HCEC 1CT (cell line): ENCODE measurements at places on chromosomes 2 and 18.

DNA sequence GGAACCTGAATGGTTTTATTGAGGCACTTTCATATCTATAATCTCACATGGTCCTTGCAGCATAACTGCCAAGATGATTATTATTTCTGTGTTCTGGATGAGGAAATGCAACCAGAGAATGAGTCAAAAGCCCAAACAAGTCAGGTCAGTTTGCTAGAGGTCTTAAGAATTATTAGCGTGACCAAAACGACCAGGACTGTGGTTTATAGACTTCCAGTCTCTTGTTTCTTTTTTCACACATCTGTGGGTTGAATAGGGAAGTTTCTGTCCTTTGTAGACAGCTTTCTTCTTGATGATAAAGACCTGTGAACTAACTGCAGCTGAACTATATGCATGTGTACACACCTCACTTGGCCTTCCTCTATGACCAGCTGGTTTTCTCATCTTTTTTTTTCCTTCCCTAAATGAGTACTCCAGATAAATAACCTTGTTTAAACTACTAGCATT is 13.9 kb downstream of the ADAM23 start:
- no peak for DNase-seq

GRCh38 chr2:46447649-46448048 is 31.7 kb upstream of the TMEM247 start:
- DNase-seq: no peak

GRCh38 chr2:225177098-225177497 is 134.8 kb upstream of the DOCK10 start:
- DNase-seq: peak; percentile 72

DNA sequence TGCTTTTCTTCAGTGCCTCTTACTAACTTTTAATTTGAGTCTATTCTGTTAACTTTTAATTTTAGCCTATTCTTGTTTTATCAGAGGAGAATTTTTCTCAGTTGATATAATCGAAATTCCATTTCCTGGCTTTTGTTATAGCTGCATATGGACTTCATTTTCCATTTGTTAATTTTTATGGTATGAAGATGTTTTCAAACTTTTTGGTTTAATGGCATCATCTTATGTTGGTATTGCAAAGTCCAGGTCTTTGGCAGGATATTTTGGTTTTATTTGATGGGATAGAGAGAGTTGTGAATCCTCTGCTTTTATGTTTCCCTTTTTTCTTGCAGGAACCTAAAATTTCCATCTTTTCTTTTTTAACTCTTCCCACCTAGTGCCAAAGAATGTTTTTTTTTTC is 70.9 kb upstream of the RAPGEF4 start:
- no peak for DNase-seq

- DNase-seq: no peak
These were observed 258.1 kb downstream of the LNPK start for GRCh38 chr2:175744000-175744399.

- DNase-seq: no peak
These were observed 24.5 kb downstream of the BCL2L11 start for GRCh38 chr2:111145103-111145760.

- no peak for DNase-seq
These were observed 129.0 kb downstream of the CABYR start for GRCh38 chr18:24267878-24268277.

DNA sequence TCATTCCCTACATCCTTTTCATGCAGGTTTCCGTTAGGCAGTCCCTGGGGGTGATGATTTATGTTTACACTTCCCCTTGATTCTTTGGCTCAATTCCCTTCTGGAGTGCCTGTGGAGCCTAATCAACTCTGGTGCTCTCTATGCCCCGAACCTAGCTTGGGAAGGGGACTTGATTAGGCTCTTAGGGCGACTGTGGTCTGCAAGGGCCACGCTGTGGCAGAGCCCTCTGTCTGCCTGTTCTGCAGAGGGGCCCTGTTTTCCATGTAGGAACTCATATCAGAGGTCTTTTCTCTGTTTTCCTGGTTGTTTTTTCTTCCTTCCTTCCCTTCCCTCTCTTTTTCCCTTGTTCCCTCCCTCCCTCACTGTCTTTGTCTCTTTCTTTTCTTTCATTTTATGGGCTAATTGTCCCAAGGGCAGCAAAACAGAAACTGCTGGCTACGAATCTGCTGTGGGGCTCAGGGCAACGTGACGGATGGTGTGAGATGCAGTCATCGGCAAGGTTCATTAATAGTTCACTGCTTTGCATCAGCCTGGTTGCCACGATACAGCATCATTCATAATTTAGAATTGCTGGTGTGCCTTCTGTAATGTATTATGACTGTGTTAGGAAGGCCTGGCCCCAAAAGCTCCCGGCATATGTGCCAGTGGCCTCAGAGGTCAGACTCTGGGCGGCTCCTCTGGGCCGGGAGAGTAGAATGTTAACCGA is 134.5 kb downstream of the NAPG start:
- DNase-seq: no peak

DNA sequence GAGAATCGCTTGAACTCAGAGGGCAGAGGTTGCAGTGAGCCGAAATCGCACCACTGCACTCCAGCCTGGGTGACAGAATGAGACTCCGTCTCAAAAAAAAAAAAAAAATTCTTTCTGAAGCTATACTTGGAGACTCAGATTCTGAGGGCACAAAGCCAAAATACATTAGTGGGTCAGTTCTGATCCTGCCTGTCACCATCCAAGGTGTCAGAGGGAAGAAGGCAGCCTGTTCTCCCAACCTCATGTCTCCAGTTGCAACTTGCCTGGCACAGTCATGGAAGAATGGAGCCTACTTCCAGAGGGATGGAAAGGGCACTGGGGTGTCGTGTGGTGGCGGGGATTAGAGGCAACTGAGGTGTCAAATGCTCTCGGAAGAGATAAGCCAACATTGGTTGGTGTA is 104.8 kb upstream of the GATA6 start:
- DNase-seq: no peak

DNA sequence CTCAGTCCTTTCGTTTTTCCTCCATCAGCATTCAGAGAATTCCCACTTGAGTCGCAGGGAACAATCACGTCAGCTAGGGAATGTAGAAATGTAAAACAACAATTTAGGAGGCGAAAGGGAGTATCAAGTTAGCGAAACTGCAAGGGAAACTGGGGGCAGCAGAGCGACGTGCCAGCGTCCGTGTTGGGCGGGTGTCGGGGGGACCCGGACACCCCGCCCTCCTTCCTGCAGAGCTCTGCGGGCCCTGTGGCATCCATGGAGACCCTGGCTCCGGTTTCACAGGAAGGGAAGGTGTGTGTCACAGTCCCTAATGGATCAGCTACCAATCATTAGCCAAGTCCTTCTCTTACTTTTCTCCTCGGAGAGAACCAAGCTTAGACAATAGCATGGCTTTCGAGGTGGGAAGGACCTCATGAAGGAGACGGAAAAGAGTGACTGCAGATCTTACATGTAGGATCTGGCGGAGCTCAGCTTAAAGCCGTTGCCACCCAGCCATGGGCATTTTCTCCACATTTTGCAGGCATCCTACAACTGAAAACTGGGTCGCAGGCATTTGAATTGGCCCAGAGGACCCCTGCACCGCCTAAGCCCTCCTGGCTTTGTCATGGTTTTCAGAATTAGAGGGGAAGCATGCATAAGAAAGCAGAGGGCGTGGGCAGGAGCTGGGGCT is 33.7 kb downstream of the SOX11 start:
- DNase-seq: no peak

DNA sequence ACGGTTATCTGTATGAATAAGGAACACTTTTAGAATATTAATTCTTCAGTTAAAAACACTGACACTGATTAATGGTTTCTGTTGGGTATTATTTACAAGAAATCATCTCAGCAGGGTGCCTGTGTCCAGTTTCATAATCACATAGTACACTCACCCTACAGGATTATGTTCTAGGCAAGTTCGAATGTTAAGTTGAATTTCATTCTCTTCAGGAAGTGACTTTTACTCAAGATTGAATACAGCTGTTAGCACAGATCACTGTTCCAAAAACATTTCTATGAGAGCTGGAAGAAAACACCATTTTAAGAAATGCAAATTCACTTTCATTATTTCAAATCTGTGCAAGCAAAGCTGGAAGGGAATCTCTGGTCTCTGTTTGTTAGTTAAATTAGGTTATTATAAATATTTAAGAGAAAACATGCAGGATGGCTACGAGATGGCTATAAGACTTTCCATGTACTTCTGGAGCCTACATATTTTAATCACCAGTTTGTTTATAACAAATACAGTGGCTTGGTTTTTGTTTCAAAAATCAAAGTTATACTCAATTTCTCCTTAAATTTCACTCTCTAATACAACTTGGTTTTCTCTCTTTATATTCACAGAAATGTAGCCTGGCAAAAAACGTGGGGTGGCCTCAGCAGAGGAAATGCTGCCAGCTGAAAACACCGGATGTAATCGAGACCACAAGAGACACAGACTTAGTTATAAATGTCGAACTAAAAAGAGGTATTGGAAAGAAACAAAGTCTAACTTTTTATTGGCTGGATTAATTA is 65.8 kb downstream of the RBMS1 start:
- DNase-seq: peak; percentile 93

- DNase-seq: no peak
These were observed 24.3 kb downstream of the SMAD7 start for GRCh38 chr18:48926420-48926857.

DNA sequence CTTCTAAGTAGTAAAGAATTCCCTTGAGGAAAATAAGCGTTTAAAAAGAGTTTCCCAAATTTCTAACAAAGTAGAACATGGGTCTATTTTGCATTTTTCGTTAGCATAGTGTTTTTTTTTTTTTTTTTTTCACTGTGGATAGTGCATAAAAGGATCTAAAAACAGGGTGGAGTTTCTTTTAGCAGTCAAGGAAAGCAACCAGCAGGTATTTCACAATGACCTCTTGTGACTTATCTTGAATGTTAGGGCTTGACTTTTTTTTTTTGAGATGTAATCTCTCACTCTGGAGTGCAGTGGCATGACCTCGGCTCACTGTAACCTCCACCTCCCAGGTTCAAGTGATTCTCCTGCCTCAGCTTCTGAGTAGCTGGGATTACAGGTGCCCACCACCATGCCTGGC is 14.9 kb upstream of the DGKD start:
- no peak for DNase-seq

DNA sequence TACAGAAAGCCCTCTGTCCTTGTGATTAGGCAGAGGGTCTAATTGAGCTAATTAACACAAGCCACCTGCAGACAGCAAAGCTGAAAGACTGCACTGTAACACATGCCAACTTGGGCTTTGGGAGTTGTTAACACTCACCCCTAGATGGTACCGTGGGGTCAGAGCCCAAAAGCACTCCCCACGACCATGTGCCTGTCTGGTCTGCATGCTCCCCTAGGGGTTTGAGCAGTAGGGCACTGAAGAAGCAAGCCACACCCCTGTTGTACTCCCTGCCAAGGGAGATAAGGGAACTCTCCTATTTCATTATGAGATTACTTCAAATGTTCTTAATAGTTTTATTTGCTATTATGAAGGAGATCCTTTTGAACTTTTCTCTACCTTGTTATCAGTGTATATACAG is 560.1 kb upstream of the FSHR start:
- no peak for DNase-seq

- no peak for DNase-seq
These were observed 194.3 kb downstream of the GALNT1 start for GRCh38 chr18:35775887-35776286.

DNA sequence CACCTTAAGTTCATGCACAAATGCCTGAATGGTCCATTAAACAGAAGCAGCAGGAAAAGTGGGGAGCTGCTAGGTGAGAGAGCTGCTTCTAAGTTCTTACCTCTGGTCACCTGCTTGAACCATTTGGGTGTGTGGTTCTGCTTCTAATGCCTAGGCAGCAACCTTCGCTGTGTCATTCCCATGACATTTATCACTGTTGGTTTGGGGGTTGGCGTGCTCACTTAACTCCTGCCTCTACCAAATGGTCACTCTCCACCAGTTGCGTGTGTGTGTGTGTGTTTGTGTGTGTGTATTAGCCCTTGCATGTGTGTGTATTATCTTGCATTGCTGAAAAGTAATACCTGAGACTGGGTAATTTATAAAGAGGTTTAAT is 56.2 kb downstream of the NCAPH start:
- no peak for DNase-seq

DNA sequence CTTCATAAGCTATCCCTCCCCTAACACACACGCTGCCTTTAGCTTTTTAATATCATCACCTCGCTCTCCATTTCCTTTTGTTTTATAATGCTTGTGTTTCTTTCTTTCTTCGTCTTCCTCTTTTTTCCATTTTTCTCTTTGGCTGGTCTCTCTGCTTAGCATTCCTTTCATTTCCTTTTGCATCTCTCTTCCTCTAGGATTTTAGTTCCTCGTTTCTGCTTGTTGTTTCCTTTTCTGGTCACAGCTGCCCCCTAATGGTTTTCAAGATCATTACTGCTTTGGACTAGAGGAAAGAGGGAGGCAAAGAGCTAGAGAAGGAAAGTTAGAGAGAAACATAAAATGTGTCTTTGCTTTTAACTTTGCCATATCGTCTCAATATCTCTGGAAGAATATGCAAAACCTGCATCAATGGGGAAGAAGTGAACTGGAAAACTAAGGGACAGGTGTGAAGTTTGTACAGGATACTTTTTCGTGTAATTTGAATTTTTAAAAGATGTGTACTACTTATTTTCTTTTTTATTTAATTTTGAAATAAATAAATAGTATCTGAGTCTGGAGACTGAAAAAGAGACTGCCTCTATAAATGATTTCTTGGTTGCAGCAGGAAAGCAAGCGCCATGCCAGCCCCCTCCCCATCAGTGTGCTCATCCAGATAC is 6.3 kb upstream of the NRP2 start:
- DNase-seq: peak; percentile 80

DNA sequence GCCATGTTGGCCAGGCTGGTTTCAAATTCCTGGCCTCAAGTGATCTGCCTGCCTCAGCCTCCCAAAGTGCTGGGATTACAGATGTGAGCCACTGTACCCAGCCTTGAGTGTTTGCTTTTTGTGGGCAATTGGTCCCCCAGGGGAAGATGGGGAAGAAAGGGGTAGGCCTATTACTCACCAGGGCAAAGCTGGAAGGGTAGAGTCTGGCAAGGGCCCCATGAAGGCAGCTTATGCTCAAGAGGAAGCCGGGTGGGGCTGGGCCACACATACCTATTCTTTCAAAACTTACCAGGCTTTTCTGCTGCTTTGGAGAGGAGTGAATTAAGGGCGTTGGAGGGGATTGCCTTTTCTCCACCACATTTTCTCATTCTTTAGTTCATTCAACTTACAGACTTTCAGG is 24.5 kb upstream of the CD28 start:
- no peak for DNase-seq

DNA sequence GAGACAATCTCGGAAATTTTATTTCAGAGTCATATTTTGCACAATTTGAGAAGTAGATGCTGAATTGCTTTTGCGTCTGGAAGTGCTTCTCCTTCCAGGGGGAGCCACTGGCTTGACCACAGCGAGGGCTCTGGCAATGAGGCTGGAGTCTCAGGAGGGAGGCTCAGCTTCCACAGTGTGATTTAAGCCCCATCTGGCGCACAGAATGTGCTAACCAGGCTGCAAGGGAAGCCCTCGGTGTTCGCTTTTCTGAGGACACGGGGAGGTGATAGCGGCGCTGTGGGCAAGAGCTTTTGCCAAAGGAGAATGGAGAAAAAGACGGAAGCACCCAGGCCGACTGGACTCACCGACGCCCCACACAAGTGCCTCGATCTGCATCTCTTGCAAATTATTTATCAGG is 52.4 kb downstream of the ADI1 start:
- no peak for DNase-seq

- no peak for DNase-seq
These were observed 76.3 kb downstream of the MDH1 start for GRCh38 chr2:63665091-63665490.

GRCh38 chr18:78006774-78007260 is 757.2 kb downstream of the GALR1 start:
- DNase-seq: no peak
